Jurkat, Clone E6-1 (cell line): ENCODE measurements at places on chromosomes 6 and 20.

GRCh38 chr6:43465948-43466347 lies 10.6 kb upstream of the DLK2 start:
- DNase-seq = no peak

- DNase-seq = no peak
Observed at GRCh38 chr6:113094779-113095178, 747.6 kb downstream of the RFPL4B start.

GRCh38 chr6:41255638-41256246 lies 27.6 kb downstream of the TREML4 start:
- no peak for DNase-seq

- no peak for DNase-seq
Observed at GRCh38 chr6:124795643-124796463, 166.4 kb upstream of the RNF217 start.

GRCh38 chr6:169895000-169895759 lies 143.8 kb downstream of the ERMARD start:
- no peak for DNase-seq

- DNase-seq = peak; percentile 43
Observed at GRCh38 chr20:13302647-13303450, 81.8 kb downstream of the ISM1 start.

DNA sequence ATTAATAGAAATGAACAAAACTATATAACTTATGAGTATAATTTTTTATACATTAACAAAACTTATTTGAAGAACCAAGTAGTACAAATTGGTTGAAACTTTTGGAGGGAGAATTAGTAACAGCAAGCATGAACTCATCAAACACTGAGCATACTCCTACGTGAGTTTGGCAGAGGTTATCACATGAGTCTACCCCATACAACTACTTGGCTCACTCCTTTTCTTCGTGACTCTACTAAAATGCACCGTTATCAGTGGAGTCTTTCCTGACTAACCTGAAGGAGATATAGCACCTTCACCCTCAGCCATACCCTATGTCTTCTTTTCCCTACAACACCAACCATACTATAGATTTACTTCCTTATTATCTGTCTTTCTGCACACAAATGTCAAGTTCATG lies 794.2 kb downstream of the TFAP2A start:
- no peak for DNase-seq
